ENCODE measurements at places on chromosomes 2 and 18. TPM values are rescaled to one million over a fixed set of nuclear protein-coding genes. Genes with fewer than 3 reads are reported as not detected.

C1QL2 gene
- not detected for total RNA-seq

RGPD4 gene
- not detected for total RNA-seq

SEMA4C gene
- 9.5 TPM for total RNA-seq

NCKAP1 gene
- total RNA-seq: 165 TPM

UGT1A5 gene
- 0.53 TPM for total RNA-seq

ERICH2 gene
- 2.5 TPM for total RNA-seq

MC5R gene
- total RNA-seq: not detected

NT5DC4 gene
- 0.07 TPM for total RNA-seq

OSBPL1A gene
- total RNA-seq: 25.5 TPM

FNDC4 gene
- 13.4 TPM for total RNA-seq

TMEM247 gene
- total RNA-seq: not detected

ANKRD29 gene
- 5.6 TPM for total RNA-seq

SRD5A2 gene
- total RNA-seq: not detected

HOXD11 gene
- total RNA-seq: not detected

LYG2 gene
- total RNA-seq: not detected

RRM2 gene
- 101 TPM for total RNA-seq

SLC5A7 gene
- not detected for total RNA-seq

CPO gene
- not detected for total RNA-seq

LRRTM1 gene
- not detected for total RNA-seq

VIT gene
- not detected for total RNA-seq

Measured in foreskin keratinocyte (primary cell).